ENCODE measurements at places on chromosomes 6 and 20.

DNA sequence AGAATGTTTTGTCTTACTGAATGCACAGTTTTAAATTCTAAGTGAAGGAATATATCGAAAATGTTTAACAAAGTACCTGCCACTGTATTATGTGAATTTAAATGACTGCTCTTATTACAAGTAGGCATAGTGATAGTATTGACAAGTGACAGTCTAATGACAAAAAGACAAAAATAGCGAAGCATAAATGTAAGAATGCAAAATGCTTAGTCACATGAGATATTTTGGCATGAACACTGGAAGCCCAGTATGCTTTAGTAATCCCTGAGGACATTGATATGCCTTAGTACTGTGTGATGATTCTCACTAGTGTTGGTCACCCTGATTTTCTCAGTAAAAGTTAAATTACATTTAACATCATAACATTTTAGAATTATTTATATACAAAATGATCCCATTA is 153.5 kb downstream of the EYA4 start:
- no peak for DNase-seq

DNA sequence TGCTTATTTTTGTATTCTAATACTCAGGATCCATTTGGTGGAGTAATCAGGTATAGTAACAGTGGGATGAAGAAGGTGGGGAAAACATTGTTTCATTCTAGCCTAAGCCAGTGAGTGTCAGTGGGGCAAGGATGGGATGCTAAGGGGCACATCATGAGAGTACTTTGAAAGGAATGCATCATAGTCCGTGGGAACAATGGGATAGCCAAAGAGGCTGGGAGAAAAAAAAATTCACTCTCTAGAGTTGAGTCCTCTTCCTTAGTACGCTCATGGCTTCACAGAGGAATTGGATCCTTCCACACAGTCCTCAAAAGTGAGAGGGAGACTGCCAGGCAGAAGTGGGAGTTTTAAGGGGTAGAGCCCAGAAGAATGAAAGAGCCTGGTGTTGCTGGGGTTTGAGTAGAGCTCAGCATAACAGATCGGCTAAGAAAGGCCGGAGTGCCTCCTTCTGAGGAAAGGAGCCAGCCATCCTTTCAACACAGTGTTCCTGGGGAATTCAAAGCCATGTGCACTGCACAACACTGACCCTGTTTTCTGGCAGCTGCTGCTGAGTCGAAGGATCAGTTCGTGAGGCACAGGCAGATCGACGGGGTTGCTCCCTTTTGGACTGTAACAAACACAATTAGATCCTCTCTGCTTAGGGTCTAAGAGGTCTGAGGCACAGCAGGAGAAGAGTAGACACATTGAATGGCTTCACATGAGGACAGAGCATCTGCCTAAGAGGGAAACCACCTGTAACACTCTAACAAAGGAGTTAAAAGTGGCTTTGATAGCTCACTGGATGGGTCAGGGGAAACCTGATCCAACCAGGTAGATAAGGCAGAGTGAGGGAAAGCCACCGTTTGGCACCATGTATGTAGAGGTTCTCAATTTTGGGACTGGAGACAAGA is 61.2 kb downstream of the ELOVL5 start:
- DNase-seq: no peak

GRCh38 chr20:31633339-31633914 is 4.3 kb upstream of the COX4I2 start:
- no peak for DNase-seq

DNA sequence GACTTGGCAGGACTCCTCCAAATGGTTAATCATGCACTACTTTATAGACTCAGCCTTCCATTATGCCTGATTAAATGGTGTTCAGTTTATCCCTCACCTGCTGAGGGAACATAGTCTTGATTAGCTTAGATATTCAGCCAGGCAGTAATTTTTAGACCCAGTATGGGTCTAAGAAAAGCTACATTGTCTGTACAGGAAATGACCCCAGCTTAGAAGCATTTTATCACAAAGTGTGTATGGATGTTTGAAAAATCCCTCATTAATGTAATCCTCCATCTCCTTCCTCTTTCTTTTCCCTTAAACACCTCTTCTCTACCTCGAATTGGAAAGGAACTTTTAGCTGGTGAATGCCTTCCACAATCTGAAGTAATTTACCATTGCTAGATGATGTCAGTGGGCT is 252.2 kb upstream of the BMP2 start:
- DNase-seq: no peak

DNA sequence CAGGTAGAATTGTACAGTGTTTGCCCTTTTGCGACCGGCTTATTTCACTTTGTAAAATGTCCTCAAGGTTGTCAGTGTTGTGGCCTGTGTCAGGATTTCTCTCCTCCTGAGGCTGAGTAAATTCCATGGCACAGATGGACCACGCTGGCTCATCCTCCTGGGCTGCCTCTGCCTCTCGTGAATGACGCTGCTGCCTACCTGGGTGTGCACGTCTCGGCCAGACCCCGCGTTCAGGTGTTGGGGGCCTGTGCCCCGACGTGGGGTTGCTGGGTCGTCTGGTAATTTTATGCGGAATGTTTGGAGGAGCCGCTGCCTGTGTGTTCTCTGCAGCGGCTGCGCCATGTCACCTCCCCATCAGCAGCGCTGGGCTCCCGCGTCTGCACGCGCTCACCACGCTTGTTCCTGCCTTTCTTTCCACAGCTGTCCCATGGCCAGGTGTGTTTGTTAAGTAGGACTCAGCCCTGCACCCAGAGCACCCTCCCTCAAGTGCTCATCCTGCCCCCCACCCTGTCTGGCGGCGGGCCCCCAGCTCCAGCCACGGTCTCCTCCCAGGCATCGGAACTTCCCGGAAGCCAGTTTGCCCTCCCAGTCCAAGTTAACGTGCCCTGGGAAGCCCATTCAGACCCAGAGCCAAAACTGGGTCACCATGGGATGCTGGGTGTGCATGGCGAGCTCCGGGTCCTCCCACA is 36.1 kb upstream of the CHRNA4 start:
- no peak for DNase-seq

GRCh38 chr6:155143578-155144106 is 120.2 kb upstream of the CLDN20 start:
- DNase-seq: no peak

DNA sequence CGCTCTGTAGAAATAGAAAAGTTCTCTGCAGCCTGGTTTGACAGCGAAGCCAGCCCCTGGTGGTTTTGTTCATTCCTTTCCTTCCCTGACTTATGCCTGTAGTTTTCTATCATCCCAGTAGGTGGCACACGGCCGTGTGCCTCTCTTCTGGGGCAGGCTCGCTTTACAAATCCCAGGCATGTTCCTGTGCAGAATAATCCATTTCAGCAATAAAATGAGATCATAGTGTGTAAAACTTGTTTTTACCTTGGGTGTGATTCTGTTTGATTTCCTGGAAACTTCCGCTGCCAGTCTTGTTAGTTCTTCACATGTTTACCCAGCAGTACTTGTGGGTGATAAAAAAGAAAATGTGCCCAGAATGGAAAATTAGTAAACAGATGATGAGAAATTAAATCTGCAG is 7.4 kb upstream of the INSM1 start:
- DNase-seq: peak; percentile 17

DNA sequence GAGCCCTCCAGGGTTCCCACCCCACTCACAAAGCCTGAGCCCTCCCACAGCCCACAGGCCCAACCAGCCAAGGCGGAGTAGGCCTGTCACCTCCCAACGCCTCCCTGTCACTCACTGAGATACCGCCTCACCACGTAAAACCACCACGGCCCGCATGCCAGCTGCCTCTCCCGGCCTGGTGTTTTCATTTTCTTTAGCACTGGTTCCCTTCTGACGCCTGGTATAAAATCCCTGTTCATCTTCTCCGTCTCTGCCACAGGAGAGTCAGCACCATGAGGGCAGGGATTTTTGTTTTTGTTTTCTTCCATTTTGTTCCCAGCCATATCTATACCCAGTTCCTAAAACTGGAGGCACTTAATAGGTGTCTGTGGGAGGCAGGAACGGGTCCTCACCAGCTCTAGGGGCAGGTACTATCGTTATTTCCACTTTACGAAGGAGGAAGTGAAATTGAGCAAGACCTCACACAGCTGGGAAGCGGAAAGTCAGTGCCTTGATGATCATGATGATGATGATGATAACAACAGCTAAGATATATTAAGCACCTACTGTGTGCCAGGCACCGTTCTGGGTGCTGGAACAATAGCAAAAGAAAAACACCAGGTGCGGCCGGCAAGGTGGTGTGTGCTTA is 58.6 kb downstream of the SNAI1 start:
- peak; percentile 57 for DNase-seq

- no peak for DNase-seq
Measured at GRCh38 chr6:133358574-133359150, 117.5 kb downstream of the EYA4 start.

- DNase-seq: no peak
Measured at GRCh38 chr6:16740097-16740496, 21.2 kb downstream of the ATXN1 start.

DNA sequence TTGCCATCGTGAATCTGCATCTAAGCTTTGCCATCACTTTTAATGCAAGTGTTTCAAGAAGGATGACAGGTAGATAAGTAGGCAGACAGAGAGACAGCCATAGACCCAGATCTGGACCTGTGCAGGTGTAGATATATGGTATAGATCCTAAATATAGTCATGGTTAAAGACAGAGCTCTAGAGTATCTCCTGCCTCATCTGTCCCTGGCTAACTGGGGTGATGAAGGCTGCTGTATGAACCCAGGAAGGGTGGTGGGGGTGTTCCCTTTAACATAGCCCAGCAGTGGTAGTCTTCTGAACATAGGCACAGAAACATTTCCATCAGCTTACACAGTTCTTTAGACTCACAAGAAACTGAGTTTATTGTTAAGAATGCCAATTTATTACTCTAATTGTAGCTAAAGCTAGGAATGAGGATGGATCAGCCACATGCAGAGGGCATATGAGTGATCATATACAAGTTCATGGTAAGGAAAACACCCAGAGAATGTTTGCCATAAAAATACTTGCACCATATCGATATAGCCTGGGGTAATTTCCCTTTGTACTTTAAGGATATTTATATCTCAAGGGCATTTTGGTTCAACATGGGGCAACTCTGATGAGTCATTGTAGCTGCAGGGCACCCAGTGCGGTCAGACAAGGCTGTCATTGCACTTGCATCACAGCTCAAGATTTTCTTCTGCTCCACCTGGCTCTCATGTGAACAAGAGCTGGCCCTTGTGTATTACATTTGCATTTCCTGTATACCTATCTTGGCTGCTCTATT is 587.2 kb downstream of the EPM2A start:
- DNase-seq: no peak

- DNase-seq: no peak
Measured at GRCh38 chr20:63555661-63556381, 1.9 kb downstream of the FNDC11 start.

DNA sequence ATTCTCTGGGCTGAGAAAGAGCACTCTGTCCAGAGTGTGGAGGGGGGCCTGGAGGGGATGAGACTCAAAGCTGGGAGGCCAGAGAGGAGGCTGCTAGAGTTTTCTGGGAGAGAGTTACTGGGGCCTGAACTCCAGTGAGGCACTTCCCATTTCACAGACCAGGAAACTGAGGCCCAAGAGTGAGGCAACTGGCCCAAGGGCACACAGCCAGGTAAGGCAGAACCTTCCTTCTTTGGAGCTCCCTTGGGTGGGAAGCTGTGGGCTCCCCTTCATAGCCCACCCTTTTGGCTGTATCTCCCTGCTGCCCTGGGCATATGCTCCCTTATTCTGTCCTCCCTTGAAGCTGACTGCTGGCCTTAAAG is 34.4 kb downstream of the ANGPT4 start:
- no peak for DNase-seq

GRCh38 chr6:2875359-2876191 is 27.5 kb downstream of the SERPINB9 start:
- DNase-seq: peak; percentile 48

DNA sequence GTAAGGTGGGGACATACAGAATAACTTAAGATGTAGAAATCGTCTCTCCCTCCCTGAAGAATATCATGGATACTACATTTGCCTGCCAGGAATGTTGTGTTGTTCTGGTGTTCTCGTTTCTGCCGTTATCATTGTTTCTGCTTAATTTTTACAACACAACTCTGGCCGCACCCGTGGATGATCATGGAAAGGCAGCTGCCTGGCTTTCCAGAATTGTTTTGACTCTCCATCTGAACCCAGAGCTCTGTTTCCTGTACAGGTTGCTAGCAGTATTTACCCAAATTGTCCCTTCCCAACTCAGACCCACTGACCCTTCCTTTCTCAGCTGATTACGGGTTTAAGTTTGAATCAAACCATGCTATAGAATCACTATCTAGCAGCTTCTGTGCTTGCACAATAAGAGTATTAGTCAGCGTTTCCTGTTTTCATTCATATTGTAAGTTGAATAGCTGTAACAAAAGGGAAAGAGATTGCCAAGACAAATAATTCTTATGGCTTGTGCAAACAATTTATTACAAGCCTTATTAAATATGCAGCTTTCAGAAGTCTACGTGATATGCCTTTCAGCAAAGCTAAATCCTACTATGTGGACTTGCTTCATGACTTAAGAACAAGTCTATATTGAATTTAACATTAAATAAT is 139.0 kb downstream of the MTHFD1L start:
- no peak for DNase-seq

- DNase-seq: no peak
Measured at GRCh38 chr6:170572704-170573466, 11.6 kb downstream of the PDCD2 start.

DNA sequence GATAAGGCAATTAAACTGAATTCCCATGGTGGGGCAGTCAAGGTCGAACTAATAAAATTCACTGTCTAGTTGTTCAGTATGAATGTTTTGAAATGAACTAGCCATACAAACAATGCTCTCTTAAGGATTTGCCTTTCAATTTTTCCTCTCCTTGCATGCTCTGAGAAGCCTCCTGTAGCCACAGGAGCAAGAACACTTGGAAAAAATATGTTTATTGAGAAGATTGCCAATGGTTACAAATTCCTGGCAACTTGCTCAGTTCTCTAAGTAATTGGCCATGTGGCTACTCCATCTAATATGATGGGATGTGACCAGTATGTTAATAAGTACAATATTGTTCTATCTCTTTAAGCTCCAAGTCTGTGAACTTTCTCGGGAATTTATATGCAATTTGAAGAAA is 49.4 kb downstream of the FUT9 start:
- DNase-seq: no peak

GRCh38 chr6:10307476-10307875 is 107.4 kb downstream of the TFAP2A start:
- DNase-seq: no peak

GRCh38 chr6:12729467-12729866 is 12.9 kb downstream of the PHACTR1 start:
- DNase-seq: no peak

- no peak for DNase-seq
Measured at GRCh38 chr20:63661108-63661507, 3.0 kb downstream of the RTEL1 start.

DNA sequence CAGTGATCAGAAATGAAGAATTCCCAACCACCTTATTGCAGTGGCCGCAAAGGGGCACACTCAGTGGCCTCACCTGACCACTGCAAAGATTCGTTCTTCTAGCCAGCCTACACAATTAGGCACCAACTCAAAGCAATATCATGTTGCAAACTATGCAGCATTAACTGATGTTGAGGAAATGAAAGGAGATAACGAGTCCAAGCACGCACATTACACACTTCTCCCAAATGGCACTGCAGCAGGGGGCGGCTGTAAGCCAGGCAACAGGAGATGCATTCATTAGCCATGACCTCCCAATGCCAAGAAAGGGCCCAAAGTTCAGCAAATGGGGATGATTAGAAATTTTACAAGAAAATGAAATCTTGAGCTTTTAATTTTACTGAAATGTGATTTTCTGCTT is 39.3 kb downstream of the ATXN1 start:
- DNase-seq: no peak

Data from memory B cell (primary cell).